ENCODE measurements at places on chromosomes 3 and 15.

DNA sequence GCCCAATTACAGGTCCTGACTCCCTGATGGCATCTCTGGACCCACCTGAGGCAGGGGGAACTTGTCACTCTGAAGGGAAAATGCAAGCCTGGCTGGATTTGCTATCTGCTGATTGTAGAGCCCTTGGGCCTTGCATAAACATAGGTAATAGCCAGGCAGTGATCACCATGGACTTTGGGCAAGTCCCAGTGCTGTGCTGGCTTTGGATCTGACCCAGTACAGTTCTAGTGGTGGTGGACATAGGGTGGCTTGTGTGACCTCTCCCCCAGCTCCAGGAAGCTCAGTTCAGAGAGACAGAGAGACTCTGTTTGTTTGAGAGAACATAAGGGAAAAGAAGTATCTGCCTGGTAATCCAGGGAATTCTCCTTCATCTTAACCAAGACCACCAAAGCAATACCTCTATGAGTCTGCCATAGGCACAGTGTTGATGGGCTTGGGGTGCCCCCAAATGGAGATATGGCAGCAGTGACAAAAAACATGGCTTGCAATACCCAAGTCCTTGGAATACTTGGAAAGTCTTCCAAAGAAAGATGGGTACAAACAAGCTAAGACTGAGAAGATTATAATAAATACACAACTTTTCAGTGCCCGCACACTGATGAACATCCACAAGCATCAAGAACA is 348.5 kb downstream of the PYDC2 start:
- DNase-seq = no peak

- DNase-seq = no peak
Observed at GRCh38 chr15:67110361-67110781, 45.0 kb downstream of the SMAD3 start.

DNA sequence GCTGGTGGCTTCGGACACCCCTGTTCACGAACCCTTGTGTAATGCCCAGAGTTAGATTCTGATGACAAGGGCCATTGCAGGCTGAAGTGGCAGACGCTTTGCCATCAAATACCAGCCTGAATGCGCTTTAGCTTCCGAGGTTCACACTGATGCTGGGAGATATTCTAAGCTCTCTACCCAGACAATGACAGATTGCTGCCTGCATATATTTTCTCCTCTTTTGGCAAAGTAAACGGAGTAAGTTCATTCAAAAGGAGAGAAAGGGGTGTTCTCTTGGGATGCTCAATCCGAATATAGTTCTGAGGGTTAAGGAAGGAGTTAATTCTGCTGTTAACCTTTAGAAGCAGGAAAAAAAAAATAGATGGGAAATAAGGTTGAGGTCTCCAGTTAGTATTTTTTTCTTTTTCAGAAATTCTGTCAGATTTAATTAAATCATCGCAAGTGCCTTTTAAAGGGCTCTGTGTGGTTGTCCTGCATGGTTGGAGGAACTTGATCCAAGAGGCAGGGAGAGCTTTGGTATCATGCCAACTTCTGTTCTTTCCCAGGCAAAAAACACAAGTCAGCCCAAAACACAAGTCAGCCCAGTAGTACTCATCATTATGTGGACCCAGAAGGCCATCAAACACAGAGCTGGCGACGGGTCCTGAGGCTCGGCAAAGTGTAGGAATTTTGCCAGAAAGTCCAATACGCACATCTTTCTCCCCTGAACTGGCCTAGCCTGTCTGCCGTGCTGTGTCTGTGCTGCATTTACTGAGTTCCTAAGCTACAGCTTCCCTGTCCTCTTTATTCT is 70.9 kb upstream of the ST8SIA2 start:
- DNase-seq = no peak

DNA sequence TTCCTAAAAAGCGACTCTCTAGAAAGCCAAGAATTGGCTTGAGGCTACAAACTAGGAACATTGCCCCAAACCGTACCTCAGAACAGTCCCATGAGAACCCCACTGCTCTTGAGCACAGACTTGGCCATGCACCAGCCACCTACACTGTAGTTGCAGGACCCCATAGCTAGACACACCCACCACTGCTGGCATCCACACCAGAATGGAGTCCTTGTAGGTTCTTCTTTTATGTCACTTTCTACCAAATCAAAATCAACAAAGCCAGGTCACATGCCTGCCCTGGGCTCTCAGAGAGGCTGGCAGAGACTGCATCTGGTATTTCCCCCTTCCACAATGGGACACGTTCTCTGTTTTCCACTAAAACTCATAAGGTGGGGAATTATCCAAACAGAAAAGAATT is 290.5 kb downstream of the SHOX2 start:
- no peak for DNase-seq

DNA sequence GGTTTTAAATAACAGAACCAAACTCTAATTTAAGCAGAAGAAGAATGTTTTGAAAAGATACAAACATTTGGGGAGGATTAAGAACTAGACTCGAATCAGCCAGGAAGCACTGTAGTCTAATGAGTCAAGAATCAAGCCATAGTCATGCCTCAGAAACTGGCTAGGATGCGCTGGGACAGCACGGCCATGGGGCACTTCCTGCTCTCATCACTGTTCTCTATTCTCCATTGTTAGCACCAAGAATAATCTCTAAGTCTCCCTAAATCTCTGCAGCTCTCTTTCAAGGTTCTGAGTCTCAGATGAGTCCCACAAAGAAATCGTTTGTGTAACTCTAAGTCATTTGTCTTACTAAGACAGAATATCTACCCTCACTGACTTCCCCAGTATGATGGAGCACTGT is 399.0 kb upstream of the KCNMB2 start:
- no peak for DNase-seq

DNA sequence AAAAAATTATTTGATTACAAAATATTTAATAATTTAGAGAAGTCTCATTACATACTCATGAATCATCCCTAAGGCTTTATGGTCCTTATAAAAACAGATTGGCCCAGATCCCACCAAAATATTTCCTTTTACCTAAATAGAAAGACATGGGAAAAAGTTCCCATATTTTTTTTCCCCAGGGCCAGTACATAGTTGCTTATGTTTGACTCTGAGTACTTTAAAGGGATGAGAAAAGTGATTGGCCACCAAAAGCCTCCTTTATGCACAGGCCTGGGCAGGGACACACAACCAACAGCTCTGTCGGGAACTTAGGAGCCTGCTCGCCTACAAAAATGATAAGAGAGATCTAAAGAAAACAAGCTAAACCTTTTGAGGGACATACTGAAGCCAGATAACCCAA is 22.3 kb downstream of the KCNAB1 start:
- no peak for DNase-seq

Data from GM18507 (cell line).